AG04449 (cell line): ENCODE measurements at places on chromosomes 1 and 21.

- DNase-seq, result no peak
Measured at GRCh38 chr1:206686478-206687249, 2.0 kb downstream of the MAPKAPK2 start.

DNA sequence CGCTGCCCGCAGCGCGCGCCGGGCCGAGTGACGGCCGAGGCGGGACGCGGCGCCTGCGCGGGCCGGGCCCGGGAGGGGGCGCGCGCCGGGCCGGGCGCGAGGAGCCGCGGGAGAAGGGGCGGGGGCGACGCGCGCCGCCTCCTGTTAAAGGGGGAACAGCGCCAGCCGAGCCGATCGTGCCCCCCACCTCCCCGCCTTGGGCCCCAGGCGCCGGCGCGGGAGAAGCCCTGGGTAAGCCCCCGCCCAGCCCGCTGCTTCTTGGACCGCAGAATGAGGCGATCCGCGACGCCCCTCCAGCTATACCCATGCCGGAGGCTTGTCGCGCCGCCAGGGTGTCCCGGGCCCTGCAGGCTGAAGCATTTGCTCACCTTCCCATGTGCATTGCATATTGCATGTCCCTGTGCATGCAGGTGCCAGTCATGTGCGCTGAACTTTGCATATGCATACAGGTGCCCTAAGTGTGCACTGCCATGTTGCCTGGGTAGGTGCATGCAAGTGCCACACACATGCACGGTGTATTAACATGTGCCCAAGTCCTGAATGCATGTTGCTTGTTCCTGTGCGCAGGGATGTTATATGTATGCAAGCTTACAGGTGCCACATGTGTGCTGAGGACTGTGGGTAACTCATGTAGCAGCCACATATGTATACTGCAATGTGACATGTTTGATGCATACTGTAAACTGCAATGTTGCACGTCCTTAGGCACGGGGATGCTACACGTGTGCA is at the start of gene ADGRB2:
Gene ADGRB2 (minus strand): TSS at position 29 of the 729 bp plus-strand sequence. CDS start 7,119 bp downstream, outside the sequence.
- DNase-seq, result no peak

- no peak for DNase-seq
Measured at GRCh38 chr1:31809698-31810097, 6.1 kb downstream of the SPOCD1 start.

DNA sequence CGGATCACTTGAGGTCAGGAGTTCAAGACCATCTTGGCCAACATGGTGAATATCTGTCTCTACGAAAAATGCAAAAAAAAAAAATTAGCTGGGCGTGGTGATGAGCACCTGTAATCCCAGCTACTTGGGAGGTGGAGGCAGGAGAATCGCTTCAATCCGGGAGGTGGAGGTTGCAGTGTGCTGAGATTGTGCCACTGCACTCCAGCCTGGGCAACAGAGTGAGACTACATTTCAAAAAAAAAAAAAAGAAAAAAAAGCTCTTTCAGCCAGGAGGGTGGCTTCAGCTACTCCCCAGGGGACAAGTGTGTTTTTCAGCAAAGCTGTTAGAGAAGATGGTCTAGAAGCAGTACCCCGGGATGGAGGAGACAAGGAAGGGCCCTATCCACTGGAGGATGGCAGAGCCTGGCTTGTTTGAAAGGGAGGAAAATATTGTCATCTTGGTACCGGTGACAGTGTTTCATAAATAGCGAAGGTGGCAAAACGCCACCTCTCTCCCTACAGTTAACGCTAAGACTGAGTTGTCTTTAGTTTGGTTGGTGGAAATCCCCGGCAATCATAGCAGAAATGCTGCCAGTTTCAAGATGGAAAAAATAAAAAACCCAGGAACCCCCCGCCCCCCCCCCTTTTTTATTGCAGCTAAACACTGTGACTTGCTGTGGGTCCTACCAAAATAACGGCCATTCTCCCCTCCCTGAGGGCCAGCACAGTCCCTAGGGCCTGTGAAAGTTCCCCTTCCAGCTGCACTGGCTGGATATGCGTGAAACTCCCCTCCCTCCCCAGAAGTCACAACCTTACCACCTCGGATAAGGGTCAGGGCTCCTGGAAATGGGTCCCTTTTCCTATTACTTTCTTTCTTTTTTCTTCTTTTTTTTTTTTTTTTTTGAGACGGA is 3.5 kb downstream of the PIK3CD start:
- DNase-seq, result no peak

GRCh38 chr1:88917321-88918025 is 26.1 kb upstream of the GTF2B start:
- no peak for DNase-seq

DNA sequence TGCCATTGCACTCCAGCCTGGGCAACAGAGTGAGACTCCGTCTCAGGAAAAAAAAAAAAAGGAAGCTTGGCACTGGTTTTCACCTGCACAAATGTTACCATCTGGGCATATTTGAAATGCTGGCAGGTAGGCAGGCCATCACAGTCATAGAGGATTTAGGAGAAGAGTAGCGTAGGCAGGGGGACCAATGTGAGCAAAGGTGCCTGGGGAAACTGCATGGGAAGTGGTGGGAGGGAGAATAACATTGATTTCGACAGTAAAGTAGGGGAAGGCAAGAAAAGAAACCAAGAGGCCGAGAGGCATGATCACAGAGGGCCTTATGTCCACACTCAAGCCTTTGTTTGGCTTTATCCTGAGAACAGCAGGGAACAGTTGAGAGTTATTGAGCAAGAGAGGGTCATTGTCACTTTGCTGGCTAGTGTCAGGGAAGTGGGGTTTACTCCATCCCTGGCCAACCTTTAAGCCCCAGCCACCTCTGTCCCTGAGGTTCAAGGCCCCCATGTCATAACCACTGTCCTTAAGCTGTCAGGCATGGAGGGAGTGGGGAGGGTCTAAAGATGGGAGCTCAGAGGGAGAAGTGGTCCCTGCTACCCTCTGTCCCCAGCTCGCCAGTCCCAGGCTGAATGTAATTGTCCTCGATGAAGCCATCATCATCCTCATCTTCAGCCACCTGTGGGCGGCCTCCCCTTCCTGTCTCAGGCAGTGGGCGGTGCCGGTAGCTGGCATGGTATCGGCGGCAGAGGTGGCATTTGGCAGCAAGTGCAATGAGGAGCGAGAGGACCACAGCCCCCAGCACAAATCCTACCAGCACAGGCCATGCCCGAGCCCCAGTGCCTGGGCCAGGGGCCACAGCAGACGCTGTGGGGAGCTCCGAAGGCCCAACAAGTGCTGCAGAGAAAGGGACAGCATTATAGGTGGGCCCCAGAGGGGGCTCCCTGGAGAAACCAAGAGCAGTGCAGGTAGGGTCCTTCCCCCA is 2.9 kb downstream of the C1orf210 start:
- DNase-seq, result no peak

DNA sequence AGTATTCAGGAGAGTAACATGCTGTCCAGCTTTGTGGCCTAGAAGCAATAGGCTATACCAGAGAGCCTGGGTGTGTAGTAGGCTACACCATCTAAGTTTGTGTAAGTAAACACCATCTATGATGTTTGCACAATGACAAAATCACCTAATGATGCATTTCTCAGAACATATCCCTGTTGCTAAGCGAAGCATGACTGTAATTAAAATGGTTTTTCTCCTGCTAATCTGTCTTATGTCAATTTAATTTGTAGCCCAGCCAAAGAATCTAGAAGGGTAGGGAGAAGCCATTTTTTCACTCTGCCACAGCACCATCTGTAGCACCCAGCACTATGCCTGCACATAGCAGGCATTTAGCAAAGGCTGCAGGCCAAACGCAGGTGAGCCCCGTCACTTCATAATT is 2.0 kb upstream of the TTC24 start:
- no peak for DNase-seq

GRCh38 chr1:53368314-53369033 is 40.6 kb upstream of the LRP8 start:
- DNase-seq, result no peak

GRCh38 chr1:151846062-151846568 is 6.5 kb upstream of the C2CD4D start:
- DNase-seq, result no peak

DNA sequence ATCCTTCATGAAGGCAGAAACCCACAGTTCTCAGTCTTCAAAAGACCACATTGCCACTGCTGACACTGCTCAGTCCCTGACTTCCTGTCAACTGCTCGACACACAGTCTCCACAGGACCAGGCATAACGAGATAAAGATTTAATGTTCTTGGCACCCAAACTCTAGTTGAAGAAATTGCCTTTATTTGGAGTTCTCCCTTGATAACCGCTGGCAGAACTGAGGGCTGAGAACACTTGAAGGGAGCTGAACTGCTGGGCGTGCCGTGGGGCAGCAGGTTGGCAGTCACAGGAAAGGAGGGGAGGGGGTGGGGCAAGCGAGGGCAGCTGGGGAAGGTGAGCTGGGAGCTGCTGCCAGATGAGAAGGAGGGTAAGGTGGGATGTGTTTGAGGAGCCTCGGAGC is 15.9 kb downstream of the HENMT1 start:
- no peak for DNase-seq

GRCh38 chr21:35738347-35738961 is 321.9 kb downstream of the SETD4 start:
- no peak for DNase-seq

- no peak for DNase-seq
Measured at GRCh38 chr1:41648230-41648629, 163.7 kb upstream of the EDN2 start.

- DNase-seq, result peak; percentile 63
Measured at GRCh38 chr1:9473032-9473807, 66.0 kb upstream of the SLC25A33 start.

DNA sequence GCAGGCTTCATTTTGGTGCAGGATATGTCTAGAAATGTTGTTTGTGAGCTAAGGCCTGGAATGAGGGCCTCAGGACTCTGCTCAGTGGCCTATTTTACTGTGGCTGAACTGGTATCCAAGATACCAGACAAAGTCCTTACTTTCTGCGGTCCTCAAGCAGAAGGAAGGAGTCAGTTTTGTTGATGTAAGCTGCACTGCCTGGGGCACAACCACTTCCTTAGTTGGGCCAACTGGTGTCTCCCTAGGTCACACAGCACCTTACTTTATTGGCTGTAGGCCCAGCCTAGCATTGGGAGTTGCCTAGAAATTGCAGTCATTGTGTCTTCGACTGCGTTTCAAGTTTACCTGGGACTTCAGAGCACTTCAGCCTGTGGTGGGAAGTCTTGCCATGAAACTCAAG is 1322.7 kb downstream of the AMY1C start:
- no peak for DNase-seq
